Foreskin keratinocyte (primary cell): ENCODE measurements at places on chromosomes 1 and 21. TPM values are rescaled to one million over a fixed set of nuclear protein-coding genes. Genes with fewer than 3 reads are reported as not detected.
A peak's percentile ranks its signal among the peaks of the same experiment; 100 is the strongest.

MYOG gene
- not detected in 2 replicates for total RNA-seq

SON gene
- 145 and 158 TPM in 2 replicates for total RNA-seq

DNA sequence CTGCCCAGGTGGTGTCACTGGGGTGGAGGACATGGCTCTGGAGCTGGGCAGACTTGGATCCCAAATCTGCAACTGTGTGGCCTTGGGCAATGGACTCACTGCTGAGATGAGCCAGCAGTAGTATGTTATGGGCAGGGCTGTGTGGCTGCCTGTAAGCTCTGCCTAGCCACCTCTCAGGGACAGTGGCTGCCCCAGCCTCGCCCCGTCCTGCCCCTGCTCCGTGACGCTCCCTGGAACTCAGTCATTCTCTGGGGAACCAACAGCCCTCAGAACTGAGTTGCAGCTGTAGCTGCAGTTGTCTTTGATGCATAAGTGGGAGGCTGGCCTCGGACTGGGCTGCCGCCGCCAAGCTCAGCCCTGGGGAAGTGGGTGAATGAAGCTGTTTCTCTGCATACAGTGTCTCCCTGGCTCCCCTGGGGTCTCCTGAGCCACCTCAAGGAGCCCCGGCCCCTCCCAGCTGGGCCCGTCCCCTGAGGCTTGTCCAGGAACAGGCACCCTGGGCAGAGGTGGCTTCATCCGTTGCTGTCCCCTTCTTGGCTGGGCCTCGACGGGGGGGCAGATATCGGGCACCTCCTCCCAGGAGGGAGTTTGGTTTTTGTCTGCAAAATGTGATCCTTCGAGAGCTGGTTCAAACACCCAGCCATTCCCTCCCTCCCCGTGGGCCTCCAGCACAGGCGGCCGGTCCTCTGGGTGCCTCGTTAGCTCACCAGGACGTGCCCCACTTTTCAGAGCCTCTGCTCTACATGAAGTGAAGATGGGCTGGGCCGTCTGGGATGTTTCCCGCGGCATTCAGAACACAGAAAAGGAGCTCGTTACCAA is 26.2 kb upstream of the PLCH2 start:
- DNase-seq = no peak

DNA sequence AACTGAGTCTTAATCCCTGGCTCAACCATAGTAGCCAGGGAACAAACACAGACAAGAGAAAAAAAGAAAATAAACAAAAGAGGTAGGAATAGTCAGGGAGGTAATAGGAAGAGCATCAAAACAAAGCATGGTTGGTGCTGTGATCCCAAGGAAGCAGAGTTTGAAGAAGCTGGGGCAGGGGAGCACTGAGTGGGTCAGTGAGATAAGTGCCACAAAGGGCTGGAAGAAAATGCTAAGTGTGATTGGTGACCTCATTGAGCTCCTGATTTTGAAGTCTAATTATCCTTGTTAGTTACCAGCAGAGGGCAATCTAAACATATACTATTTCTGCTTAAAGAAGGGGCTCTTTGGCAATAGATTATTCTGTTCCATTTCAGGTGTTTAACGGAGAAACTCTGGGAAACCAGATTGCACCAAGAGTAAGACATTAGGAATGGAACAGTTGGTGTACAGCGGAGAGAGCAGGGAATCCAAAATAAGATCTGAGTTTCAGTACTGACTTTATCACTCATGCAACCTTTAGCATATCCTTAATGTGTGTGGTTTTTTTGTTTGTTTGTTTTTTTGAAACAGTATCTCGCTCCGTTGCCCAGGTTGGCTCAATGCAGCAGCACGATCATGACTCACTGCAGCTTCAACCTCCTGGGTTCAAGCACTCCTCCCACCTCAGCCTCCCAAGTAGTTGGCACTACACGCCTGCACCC is 30.7 kb upstream of the KIAA1614 start:
- DNase-seq = peak; percentile 4

DNA sequence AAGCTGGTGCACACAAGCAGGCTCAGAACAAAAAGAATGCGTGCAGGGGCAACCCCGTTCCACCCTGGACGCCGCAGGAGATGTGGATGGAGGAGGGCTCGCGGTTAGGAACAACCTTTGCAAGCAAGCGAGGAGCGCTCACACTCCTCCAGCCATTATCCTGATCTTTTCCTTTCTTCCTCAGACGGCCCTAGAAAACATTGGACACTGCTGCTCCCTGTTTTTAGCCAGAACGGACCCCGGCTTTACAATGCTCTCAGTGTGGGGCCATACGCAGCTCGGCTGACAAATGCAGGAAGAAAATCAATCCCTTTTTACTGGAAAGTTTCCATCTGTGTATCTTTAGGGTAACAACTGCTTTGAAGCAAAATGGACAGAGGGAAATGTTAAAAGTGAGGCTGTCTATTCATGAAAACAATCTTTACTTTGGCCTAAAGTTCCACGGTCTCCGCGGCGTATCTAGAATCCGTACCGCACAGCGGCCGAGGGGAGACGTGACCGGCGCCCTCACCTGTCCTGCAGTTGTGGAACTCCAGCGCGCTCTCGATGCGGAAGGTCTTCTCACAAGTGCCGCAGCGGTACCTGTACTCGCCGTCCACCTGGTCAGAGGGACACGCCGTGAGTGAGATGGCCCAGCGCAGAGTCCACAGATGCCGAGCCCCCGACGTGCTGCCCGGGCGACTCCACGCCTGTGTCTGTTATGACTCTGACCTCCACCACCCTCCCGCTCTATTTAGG is 44.0 kb downstream of the PRDM15 start:
- no peak for DNase-seq

DNA sequence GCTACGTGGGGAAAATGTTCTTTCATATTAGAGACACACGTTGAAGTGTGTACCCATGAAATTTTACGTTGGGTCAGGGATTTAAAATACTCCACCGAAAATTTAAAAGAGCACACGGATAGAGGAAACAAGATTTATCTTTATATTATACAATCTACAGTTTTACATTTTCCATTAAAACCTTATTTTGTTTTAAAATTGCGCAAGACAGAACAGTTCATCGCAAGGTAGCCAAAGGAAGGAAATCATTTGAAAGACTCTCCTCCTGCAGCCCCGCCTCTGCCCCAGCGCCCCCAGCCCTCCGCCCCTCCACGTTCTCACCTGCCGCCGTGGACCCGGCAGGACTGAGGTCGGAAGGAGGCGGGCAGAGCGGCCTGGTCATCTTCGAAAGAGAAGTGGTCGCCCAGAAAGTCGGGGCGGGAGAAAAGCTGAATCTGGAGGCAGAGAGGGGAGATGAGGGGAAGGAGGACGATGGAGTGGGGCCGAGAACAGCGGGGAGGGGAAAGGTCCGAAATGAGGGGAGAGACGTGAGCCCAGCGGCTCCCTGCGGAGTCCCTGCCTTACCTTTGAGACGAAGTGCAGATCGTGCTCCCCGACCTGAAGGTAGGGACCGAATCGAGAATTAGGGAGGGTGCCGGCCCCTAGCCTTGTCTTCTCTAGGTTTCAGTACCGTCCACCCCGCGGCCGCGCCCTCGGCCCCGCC is 18.0 kb downstream of the CRYBG2 start:
- no peak for DNase-seq

DNA sequence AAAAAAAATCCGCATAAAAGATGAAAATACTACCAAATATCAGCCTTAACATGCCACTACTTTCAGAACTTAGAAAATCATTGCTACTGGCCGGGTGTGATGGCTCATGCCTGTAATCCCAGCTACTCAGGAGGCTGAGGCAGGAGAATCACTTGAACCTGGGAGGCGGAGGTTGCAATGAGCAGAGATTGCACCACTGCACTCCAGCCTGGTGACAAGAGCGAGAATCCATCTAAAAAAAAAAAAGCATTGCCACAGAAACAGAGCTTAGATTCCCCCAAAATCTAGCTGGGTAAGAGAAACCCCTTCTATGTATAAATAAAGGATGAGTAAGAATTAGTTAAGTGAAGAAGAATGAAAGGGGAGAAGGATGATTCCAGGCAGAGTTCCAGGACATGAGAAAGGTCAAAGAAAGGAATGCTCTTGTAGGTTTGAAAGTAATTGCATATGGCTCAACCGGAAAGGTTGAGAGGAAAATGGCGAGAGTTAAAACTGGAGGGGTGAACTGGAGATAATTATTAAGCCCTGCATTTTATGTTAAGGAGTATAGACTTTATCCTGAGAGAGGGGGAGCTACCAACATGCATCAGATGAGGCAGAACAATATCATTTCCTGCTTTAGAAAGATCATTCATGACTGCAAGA is 19.7 kb upstream of the NRDC start:
- DNase-seq = peak; percentile 54

GRCh38 chr1:171160211-171160610 is 24.9 kb upstream of the FMO2 start:
- DNase-seq = no peak

DNA sequence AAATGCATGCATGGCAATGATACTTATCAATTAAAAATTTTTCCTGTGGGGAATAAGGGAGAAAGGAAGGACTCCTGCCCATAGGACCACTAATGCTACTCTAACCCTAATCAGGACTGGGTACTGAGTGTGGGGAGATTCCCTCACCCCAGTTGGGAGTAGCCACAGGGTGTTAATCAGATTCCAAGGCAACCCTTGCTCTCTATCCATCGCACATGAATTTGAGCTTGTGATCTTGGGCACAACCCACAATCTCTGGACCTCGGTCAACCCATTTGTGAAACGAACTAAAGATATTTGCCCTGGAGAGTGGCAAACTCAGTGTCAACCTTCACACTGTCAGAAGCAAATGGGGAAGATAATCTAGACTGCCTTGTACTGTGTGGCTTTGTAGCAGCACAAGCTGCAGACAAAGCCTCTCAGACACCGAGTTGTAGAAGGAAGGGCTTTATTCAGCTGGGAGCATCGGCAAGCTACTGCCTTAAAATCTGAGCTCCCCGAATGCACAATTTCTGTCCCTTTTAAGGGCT is 69.5 kb downstream of the SERINC2 start:
- DNase-seq = no peak

- DNase-seq = peak; percentile 25
Measured at GRCh38 chr1:12276225-12276624, 46.4 kb downstream of the VPS13D start.

GRCh38 chr1:92538413-92539061 is 51.8 kb upstream of the GFI1 start:
- DNase-seq = no peak

DNA sequence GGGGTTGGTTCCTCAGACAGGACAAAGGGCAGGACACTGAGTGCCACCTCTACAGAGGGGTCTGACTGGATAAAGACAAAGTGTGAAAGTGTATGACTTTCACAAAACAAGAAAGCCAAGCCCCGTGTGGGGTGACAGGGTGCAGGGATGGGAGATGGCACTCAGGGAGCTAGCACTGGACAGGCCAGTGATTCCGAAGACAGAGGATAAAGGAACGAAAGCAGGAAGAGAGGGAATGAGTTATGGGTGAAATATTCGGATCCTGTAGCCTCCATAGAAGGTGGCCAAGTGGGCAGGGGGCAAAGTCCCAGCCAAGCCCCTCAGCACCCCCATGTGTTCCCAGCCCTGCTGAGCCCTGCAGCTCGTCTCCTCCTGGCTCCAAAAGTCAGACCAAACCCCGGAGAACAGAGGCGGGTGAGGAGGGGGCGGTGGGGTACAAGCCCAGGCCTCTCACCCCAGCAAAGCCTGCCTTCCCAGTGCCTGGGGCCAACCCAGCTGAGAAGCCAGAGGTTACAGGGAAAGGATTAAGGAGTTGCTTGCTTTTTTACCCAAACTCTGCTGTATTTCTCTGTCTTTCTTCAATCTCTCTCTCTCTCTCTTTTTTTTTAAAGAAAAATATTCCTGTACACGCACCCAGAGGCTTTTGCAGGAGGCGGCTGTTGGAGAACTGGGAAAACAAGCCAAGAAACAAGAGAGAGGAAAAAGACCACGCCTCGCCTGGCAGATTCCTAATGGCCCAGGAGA is 14.0 kb upstream of the WASF2 start:
- DNase-seq = no peak

DNA sequence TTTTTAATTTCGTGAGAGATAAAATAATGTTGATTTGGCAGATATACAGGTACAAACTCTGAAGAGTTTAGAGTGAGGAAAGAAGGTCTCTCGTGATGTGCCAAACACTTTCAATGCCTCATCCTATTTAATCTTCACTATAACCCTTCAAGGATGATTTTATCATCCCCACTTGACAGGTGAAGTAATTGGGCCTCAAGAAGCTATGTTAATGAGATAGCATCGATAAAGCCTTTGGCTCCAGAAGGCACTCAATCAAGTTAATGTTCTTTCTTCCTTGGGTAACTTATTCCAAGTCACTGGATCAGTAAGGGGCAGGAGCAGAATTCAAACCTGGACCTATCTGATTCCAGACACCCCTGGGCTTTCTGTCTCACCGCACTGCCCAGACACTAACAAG is 7.2 kb downstream of the LMOD1 start:
- no peak for DNase-seq

GRCh38 chr1:39076799-39077148 is 50.6 kb downstream of the NDUFS5 start:
- DNase-seq = no peak
